Renal cortical epithelial cell (primary cell): ENCODE measurements at places on chromosomes 3 and 15. TPM values are rescaled to one million over a fixed set of nuclear protein-coding genes. Genes with fewer than 3 reads are reported as not detected.

- peak; percentile 35 for DNase-seq
Measured at GRCh38 chr3:183579967-183580900, 24.7 kb upstream of the KLHL6 start.

The GPR176 gene
- total RNA-seq = 48.8 and 97.2 TPM in 2 replicates

DNA sequence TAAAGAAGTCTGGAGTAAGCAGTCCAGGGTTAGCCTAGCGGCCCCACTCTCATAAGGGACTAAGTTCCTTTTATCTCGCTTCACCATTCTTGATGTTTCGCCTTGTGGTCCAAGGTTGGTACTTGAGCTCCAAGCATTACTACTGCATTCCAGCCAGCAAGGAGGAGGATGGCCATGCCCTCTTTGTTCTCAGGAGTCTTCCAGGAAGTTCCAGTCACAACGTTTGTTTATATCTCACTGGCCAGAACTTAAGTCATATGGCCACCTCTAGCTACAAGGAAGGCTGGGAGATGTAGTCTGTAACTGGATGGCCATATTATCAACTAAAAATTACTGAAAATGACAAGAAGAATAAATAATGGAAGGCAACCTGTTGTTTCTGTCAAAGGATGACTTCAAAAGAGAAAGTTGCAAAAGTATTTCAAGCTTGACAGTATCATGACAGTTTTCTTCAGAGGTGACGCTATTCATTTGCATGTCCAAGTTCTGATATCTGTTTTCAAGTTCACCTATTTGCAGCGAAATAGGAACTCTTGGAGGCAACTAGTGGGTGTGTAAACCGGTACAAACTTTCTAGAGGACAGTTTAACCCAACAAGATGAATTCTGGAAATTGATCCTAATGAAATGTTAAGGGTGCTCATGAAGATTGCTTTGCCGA lies 118.6 kb downstream of the PGPEP1L start:
- peak; percentile 82 for DNase-seq

GRCh38 chr15:38748710-38749109 lies 184.1 kb upstream of the RASGRP1 start:
- DNase-seq = no peak

- DNase-seq = no peak
Measured at GRCh38 chr3:102531686-102532085, 96.9 kb downstream of the ZPLD1 start.

DNA sequence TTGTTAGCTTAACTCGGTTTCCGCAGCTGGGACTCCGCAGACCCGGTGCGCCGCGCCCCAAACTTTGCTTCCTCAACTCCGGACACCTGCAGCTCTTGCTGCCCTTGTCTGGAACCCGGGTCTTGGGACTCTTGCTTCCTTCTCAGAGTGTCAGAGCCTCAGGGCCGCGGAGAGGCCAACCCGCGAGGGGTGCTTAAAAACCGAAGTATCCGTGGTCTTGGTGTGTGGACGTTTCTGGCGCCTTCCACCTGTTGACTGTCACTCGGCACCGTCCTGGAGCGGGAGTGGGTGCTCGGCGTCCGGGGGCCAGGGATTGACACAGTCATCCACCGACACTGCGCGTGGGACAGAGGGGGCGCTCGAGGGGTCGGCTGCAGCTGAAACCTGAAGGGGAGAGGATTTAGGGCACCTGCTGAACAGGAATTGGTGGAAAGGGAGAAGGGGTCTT lies 386 bp downstream of the SQOR start:
- no peak for DNase-seq

The PLIN1 gene
- total RNA-seq = 0.15 TPM in 1 of 2 replicates, not detected in the other

The GHSR gene
- not detected in 2 replicates for total RNA-seq

- DNase-seq = peak; percentile 51
Measured at GRCh38 chr15:66461917-66462316, 35.6 kb downstream of the SNAPC5 start.

The DOCK3 gene
- 0.35 and 0.69 TPM in 2 replicates for total RNA-seq

The SLC9C1 gene
- total RNA-seq = 0.25 and 1.7 TPM in 2 replicates

DNA sequence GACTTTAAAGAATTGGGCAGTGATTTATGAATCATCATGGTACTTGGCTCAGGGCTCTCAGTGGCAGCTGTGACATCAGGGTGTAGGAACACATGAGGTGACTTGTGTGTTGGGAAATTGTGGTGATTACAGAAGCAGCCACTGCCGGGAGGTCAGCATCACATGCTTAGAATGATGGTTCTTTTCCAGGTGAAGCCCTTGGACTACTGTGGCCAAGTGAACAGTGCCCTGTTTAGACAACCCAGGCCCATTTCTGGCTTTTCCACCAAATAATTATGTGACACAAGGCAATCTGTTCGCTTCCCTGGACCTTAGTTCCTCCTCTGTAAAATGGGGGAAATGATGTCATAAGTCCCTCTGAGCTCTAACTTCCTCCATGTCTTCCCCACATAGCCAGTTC lies 139.7 kb upstream of the ROPN1 start:
- DNase-seq = peak; percentile 17

GRCh38 chr3:189099505-189100290 lies 72.1 kb upstream of the TPRG1 start:
- no peak for DNase-seq

- DNase-seq = no peak
Measured at GRCh38 chr3:114877378-114878113, 269.5 kb downstream of the ZBTB20 start.

The VWA5B2 gene
- 0.10 TPM in 1 of 2 replicates, not detected in the other for total RNA-seq

The ISY1 gene
- 18.7 and 19.8 TPM in 2 replicates for total RNA-seq

GRCh38 chr3:116417151-116417550 lies 28.1 kb downstream of the LSAMP start:
- DNase-seq = no peak

The KBTBD12 gene
- total RNA-seq = 1.2 and 2.2 TPM in 2 replicates

DNA sequence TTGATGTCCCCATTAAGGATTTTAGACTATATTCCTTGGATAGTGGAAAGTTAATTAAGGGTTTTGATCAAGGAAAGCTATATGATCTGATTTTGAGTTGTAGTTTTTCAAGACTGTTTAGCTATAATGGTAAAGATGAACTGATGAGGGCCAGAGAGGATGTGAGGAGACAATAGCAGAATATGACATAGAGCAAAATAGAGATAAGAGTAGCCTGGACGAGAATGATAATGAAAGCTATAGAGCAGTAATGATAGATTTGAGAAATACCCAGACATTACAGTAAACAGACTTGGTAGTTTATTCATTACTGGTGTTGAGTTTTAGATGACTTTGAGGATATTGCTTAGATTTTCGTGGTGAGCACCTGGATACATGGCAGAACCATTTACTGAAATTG lies 3.8 kb downstream of the SUCNR1 start:
- no peak for DNase-seq

GRCh38 chr3:4709341-4709740 lies 216.2 kb downstream of the ITPR1 start:
- no peak for DNase-seq

DNA sequence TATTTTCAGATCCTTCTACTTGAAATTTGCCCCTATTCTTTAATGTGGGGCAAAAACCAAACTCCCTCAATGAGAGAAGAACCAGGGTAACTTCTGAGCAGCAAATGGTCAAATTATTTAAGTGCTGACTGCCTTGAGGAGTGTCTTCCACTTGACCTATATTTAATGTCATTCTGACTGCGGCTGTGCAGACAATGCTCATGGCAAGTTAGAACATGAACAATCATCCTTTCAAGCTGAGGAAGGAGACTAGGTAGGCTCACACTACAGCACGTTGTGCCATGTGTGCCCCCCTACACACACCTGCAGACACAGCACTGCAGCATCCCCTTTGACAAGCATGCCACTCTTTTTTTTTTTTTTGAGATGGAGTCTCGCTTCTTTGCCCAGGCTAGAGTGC lies 98.2 kb downstream of the OSBPL10 start:
- DNase-seq = no peak

The TF gene
- under 0.01 TPM in 1 of 2 replicates, not detected in the other for total RNA-seq

The NPHP3 gene
- 17.7 and 28.0 TPM in 2 replicates for total RNA-seq

The IRAK2 gene
- total RNA-seq = 13.7 and 56.6 TPM in 2 replicates

The HGD gene
- total RNA-seq = 27.3 and 91.5 TPM in 2 replicates

The GHRL gene
- not detected in 2 replicates for total RNA-seq

DNA sequence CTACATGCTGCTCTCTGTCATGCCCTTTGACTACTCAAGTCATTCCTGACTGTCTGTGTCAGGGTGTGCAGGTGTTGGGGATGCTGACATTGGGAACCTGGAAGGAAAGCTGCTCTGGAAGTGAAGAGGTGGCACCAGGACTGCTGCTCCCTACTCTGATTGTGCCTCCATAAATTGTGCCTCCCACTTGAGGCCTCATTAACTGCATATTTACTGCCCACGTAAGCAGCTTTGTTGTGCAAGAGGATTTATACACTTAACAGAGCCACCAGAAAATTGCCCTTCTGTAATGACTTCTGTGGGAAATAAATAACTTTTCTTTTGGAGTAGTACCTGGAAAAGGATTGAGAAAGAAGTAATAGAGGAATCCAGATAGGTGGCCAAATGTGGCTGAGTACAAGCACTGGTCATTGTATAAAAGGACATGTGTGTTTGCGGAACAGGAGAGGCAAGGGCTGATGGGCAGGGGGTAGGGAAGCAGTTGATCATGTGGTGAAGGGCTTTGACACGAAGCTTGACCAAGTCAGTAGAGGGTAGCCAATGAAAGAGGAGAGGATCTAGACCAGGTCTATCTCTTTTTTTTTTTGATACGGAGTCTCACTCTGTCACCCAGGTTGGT lies 24.8 kb downstream of the IL20RB start:
- DNase-seq = peak; percentile 92

The BBX gene
- 65.8 and 141 TPM in 2 replicates for total RNA-seq

The CCR9 gene
- total RNA-seq = 0.35 TPM in 1 of 2 replicates, not detected in the other

GRCh38 chr15:67087507-67088172 lies 22.2 kb downstream of the SMAD3 start:
- no peak for DNase-seq

DNA sequence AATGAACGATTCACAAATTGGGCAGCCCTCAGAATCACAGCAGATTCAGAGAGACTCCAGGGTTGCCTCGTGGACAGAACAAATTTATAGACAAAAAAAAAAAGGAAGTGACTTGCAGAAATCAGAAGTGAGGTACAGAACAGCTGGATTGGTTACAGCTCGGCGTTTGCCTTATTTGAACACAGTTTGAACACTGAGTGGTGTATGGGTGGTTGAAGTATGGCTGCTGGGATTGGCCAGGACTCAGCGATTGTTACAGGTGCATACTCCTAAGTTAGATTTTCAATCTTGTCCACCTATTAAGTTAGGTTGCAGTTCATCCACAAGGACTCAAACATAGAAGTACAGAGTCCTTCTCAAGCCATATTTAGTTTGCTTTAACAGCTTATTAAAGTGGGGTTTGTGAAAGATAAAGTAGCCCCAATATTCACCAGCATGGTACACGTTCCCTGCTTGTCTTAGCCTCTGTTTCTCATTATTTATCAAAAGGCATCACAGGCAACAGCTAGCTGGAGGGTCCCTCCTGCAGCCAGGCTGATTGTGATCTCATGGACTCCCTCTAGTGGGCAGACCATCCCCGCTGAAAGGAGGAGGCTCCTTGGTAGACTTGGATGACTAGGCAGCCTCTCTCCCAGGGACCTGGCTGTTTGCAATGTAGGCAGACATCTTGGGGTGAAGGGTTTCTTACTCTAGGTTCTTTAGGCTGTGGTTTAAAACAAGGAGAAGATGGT lies 17.6 kb upstream of the ALDH1L1 start:
- peak; percentile 69 for DNase-seq

DNA sequence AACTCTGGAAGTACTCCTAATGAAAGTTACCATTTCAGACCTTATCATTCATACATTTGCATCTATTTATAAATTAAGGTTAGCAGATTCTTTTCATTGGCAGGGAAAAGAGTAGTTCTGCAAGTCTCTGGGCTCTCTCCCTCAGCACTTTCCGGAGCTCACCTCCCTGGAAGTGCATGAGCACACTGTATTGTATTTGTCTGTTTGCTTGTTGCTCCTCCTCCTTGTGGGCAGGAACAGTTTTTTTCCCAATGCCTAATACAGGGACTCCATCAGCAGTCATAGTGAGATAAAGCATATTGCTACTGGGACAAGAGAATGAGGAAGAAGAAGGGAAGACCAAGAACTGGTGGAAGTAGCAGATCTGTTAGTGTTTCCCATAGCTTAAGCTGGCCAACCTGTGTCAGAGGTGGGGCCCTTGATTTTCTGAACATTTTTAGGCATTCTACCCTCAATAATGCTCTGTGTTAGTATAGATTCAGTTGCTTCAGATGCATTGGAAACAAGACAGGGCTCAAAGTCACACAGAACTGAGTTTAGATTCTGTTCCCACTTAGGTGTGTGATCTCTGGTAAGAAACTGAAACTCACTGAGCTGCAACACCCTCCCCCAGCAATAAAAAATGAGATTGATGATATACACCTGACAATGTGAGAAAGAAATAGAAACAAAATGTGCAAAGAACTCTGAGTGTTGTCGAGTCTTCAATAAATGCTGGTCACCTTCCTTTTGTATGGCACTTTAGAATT lies 407.8 kb downstream of the TUSC7 start:
- DNase-seq = no peak

DNA sequence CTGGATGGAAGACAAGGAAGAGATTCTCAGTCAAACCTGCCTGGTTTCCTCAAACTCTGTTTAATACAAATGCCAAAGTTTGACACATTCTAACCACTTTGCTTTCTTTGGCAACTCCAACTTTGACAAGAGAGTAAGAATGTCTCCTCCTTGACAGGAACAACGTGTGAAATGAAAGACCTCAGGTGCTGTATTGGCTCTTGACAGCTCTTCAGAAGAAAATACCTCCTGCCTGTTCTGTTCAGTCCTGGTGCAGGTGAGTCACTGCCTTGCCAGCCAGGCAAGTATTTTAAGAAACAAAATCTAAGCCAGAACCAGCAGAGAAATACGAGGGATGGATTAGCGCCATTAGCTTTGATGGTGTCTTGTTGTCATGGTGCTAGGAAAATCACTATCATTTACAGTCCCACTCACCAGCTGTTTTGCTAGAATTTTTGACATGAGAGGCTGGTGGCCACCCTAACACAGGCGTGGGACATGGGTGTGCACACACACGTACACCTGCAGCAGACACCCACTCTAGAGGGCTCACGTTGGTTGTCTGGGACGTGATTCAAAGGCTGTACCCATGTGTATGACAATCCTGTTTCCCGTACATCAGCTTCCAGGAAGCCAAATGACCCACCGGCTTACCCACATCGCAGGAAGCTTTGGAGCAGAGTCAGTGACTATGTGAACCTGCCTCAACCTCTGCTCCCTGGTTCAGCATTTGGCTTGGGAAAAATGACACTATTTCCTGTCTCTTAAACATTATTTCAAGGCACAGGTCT lies 60.4 kb downstream of the CCNL1 start:
- DNase-seq = peak; percentile 58

DNA sequence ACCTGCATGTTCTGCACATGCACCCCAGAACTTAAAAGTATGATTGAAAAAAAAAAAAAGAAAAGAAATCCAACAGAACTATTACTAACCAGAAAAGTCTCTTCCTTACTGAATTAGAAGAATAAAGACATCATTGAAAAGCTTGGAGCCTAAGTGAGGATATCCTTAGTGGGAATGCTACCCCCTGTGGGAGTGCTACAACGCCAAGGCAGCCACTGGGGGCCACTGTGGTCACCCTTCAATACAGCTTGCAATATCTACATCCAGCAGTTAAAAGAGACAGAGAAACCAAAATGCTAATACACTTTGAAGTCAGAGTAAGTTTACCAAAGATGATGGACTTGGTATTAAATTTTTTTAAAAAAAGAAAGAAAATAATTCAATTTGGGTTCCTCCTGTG lies 292.0 kb downstream of the PLCL2 start:
- DNase-seq = no peak

GRCh38 chr3:43957553-43957952 lies 266.8 kb downstream of the ABHD5 start:
- DNase-seq = no peak

- DNase-seq = no peak
Measured at GRCh38 chr15:64213646-64214045, 50.8 kb upstream of the PPIB start.
